Left lung (tissue), 14 donors: ENCODE measurements at places on chromosomes 7 and 10.

- no peak for DNase-seq
Observed at GRCh38 chr7:5827755-5828154, 46.3 kb upstream of the RNF216 start.

GRCh38 chr10:29634764-29635625 lies at the start of gene SVIL:
Gene SVIL (minus strand): TSS chr10:29634971. CDS start chr10:29555058, 79,913 bp downstream.
- peak; percentile 49 for DNase-seq

DNA sequence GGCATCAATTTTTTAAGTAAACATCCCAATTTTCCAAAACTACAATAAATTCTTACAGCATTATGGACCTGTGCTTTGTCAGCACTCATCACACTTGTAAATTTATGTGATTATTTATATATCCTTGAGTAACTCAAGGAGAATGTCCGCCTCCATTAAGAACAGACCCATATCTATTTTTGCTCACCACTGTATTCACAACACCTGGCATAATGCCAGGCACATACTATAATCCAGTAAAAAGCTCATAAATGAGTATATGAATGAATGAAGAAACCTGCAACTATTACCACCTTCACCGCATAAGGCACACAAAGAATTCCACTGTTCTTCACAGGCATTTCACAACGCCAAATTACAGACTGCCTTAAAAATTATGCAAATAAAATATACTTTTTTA lies 46.9 kb downstream of the MINDY3 start:
- no peak for DNase-seq

DNA sequence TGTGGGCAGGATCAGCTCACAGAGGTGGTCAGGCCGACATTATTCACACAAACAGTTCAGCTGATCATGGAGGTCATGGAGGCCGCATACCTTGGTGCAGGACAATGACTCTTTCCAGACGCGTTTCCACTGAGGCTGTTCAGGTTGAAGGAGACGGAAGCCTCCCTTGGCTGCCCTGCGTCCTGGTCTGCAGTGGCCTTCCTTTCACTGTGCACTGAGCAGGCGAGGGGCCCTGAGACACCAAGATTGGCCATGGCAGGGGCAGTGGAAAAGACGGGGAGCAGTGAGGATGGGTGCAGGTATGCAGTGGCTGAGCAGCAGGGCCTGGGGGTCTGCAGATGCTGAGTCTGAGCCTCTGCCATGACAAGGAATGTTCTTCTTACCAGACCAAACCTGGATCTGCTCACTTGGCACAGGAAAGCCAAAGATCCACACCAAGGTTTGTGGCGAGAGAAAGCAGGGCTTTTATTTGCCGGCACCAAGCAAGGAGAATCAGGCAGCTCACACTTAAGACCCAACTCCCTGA lies 263.3 kb downstream of the GLRX3 start:
- no peak for DNase-seq

DNA sequence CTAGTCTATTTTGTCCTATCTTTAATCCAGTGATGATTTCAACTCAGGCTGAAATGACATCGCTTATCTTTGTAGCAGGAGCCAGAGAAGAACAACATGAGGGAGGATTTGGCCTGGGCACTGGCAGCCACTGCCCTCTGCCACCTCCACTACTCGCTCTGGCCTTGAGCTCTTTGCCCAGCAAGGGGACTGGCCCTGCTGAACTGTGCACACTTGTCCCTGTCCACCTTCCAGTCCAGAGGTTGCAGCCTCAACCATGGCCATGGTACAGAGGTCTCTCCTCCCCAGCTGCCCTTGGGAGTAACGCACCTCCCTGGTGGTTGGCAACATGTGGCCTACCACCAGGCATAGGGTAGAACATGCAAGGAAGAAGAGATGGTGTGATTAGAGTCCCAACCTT lies 8.4 kb downstream of the HABP2 start:
- DNase-seq, result no peak

DNA sequence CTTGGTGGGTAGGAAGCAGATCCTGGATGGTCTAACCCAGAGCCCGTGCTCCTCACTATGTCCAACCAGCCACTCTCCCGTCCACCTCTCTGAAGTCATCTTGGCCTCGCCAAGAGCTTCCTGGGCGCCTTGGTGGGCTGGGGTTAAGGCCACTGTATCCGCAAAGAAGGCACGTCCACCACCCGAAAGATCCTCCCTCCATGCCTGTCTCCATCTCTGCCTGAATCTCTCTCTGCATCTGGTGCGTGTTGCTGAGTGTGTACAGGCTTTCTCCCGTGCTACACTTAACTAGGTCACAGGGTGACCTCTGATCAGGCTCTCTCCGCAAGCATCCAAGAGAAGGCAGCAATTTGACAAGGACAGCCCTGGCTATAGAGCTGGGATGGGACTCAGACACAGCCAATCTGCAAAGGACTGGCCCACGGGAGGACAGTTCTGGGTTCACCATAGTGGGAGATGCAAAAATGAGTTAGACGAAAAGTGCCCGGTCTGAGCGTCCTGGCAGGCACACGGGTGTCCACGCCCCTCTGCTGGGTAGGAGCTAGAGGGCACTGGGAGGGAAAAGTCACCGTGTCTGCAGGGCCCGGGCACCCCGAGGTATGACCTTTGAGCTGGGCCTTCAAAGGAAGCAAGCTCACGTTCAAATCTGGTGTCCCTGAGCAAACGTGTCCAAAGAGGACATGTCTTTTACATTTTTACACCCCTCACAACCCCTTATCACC lies 9.4 kb upstream of the RFC2 start:
- no peak for DNase-seq

- no peak for DNase-seq
Observed at GRCh38 chr10:119677126-119677525, 25.9 kb downstream of the BAG3 start.

DNA sequence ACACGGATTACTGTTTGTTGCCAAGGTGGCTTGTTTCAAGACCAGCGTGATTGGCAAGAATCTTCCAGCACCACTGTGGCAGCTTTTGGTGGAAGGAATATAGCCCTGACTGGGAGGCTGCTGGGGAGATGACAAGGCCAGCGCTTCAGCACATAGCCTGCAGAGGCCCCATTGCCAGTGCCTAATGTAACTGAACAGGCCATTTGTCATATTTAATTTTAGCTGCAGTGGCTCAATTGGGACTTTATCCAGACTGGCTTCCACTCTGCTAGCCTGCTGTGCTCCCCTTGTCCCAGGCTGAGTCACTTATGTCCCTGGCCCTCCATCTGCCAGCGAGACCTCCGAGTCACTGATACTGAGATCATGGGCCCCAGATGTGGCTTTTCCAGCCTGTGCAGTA lies 483.1 kb downstream of the GALNT17 start:
- DNase-seq, result no peak

- no peak for DNase-seq
Observed at GRCh38 chr10:1544929-1545328, 192.4 kb downstream of the ADARB2 start.

- DNase-seq, result no peak
Observed at GRCh38 chr10:31683682-31684081, 244.9 kb downstream of the ARHGAP12 start.

DNA sequence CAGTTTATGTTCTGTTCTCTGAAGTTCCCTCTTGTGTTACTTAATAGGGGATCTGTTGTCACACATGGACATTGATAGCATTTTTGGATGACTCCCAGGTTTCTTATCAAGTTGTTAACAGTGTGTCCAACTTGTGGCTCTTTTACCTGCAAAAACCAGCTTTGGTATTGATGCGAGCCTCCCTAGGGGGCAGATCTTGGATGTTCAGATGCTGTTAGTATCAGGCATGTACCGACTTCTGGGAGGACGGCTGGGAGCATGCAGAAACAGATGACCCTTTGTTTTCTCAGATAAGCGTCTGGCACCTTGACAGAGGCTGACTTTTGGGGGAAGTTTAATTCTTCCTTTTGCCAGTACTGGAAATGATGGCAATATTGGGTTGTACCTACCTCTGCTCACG lies 2.2 kb downstream of the PLPP4 start:
- no peak for DNase-seq
